ENCODE measurements at places on chromosomes 1 and 21.

- DNase-seq = no peak
These were observed 9.9 kb upstream of the C1QA start for GRCh38 chr1:22626237-22627157.

- DNase-seq = no peak
These were observed 67.9 kb downstream of the CACNA1E start for GRCh38 chr1:181551249-181551648.

DNA sequence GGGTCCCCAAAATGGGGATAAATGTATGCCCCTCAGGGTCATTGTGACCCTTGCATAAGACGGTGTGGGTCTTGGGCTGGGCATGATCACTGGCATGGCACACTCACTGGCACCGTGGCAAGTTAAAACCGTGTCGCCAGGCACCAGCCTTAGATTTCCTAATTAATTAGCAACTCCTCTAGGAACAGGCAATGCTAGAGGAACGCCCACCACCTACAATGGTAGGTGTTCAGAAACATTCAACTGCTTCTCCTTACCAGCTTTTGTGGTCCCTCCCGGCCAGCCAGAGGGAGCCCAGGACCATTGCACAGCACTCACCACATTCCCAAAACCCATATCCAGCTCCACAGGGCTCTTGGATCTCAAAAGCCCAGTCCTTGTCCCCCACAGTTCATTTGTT, 36.4 kb downstream of the EPHA2 start:
- no peak for DNase-seq

DNA sequence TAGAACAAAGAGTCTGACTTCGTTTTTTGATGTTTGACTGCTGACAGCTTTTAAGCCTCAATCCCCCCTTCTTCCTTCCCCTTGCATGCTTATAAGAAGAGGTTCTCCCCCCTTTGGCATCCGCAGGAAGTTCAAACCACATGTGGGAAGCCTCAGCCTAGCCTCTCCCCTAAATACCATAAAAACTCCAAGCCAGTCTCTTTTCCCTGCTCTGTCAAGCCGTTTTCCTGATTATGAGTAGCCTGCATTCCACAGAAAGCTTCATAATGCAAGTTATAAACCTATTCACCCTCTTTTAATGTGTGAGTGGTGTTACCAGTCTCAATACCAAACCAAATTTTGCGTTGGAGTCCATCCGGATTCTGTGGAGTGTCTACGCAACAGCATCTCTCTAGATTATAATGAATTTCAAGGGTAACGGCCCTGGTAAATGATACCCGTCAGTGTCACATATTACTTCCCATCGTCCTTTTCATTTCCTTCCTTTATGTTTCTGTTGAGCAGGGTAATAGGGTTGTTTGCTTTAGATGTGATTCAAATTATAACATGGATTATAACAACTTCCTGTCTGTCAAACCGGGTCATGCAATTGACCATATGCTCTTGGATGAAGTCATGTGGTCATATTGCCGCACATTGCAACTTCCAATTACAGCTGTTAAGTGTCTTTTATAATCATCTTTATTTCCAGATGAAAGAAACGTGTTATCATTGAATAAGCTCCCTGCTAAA, 717.5 kb downstream of the RWDD3 start:
- DNase-seq = no peak

DNA sequence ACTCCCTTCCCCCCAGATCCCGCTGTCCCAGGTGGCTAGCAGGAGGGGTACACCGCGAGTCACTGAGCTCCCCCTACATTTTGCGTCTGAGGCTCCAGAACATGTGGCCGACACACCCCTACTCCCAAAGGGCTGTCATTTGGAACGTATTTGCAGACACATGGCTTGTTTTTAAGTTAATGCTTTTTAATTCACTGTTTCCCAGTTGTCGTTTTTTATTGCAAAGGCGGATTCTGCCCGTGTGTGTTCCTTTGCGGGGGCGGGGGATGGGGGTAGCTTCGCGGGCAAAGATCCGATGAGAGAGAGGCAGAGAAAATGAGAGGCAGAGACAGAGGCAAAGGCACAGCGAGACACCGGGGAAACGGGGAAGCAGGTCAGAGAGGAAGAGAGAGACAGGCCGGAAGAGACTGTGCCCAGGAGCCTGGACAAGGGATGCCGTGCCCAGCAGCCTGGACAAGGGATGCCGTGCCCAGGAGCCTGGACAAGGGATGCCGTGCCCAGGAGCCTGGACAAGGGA, 270.2 kb downstream of the FOXD2 start:
- DNase-seq = no peak

Data from fibroblast of skin of left biceps (primary cell).